ENCODE measurements at places on chromosomes 16 and 17.

DNA sequence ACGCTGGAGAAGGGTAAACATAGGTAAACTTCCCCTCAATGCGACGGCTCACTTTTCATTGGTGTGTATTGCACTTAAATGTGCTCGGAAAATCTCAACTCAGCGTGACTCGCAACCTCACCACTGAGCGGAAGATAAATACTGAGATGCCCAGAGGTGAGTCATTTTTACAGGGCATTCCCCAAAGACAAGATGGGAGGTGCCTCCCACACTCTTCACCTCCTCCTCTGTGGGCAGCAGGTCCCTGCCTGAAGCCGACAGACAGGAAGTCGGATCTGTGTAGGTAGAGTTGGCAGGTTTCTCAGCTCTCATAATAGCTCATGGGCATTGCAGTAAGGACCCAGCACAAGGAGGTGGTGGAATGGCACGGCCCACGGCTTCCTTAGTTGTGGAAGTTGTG lies 274.6 kb upstream of the HSBP1 start:
- H3K4me1 ChIP-seq = no peaks in the 10 kb centered on the region
- H3K27ac ChIP-seq = no peak overlapping the region
- H3K27me3 ChIP-seq = no peaks in the 10 kb centered on the region

GRCh38 chr16:82695806-82696205 lies 69.0 kb downstream of the CDH13 start:
- no peak for DNase-seq
- H3K4me3 ChIP-seq = no peak overlapping the region
- H3K27ac ChIP-seq = no peak overlapping the region
- no peaks in the 10 kb centered on the region for H3K36me3 ChIP-seq

GRCh38 chr16:68696514-68696913 lies 40.6 kb upstream of the CDH1 start:
- H3K4me1 ChIP-seq = no peaks in the 10 kb centered on the region
- H3K4me3 ChIP-seq = no peak overlapping the region
- H3K36me3 ChIP-seq = no peaks in the 10 kb centered on the region
- no peaks in the 10 kb centered on the region for H3K27me3 ChIP-seq

GRCh38 chr16:20023190-20023589 lies 50.5 kb downstream of the GPR139 start:
- H3K4me1 ChIP-seq = no peaks in the 10 kb centered on the region
- DNase-seq = no peak
- no peak overlapping the region for H3K4me3 ChIP-seq
- no peak overlapping the region for H3K27ac ChIP-seq
- no peaks in the 10 kb centered on the region for H3K36me3 ChIP-seq
- no peaks in the 10 kb centered on the region for H3K27me3 ChIP-seq
